Renal pelvis (tissue), 12 donors: ENCODE measurements at places on chromosomes 2 and 18. TPM values are rescaled to one million over a fixed set of nuclear protein-coding genes. Genes with fewer than 3 reads are reported as not detected.

EPG5 gene
- 31.4 TPM for polyA plus RNA-seq

OSR1 gene
- 9.7 TPM for polyA plus RNA-seq

TANC1 gene
- 54.9 TPM for polyA plus RNA-seq

RMND5A gene
- polyA plus RNA-seq = 56.5 TPM

FBLN7 gene
- polyA plus RNA-seq = 12.0 TPM

NT5DC4 gene
- not detected for polyA plus RNA-seq

CXCR2 gene
- 0.36 TPM for polyA plus RNA-seq

SGPP2 gene
- 16.7 TPM for polyA plus RNA-seq

ASB18 gene
- 0.13 TPM for polyA plus RNA-seq

ALPP gene
- polyA plus RNA-seq = not detected

SLC38A11 gene
- 5.3 TPM for polyA plus RNA-seq

REG1B gene
- not detected for polyA plus RNA-seq

BCL2 gene
- polyA plus RNA-seq = 26.3 TPM

SPEG gene
- 16.9 TPM for polyA plus RNA-seq

MRPL53 gene
- polyA plus RNA-seq = 62.3 TPM

SCN7A gene
- 9.0 TPM for polyA plus RNA-seq

TMEM127 gene
- 44.8 TPM for polyA plus RNA-seq

ANKRD30BL gene
- polyA plus RNA-seq = 0.52 TPM

FAM117B gene
- 29.4 TPM for polyA plus RNA-seq

INHBB gene
- not detected for polyA plus RNA-seq

ASNSD1 gene
- 53.7 TPM for polyA plus RNA-seq

PMAIP1 gene
- polyA plus RNA-seq = 3.1 TPM

CDK15 gene
- polyA plus RNA-seq = 1.5 TPM

MERTK gene
- 19.9 TPM for polyA plus RNA-seq

CKAP2L gene
- polyA plus RNA-seq = 14.8 TPM

GALNT1 gene
- 63.1 TPM for polyA plus RNA-seq

KANSL3 gene
- polyA plus RNA-seq = 67.5 TPM

PROKR1 gene
- polyA plus RNA-seq = 0.21 TPM

BOLA3 gene
- 27.5 TPM for polyA plus RNA-seq

RNF152 gene
- 9.4 TPM for polyA plus RNA-seq

PLB1 gene
- 1.3 TPM for polyA plus RNA-seq

ERFE gene
- 8.1 TPM for polyA plus RNA-seq

CD8B2 gene
- 0.24 TPM for polyA plus RNA-seq

MOCOS gene
- polyA plus RNA-seq = 1.2 TPM

MDH1B gene
- polyA plus RNA-seq = 15.3 TPM

ALPI gene
- 0.06 TPM for polyA plus RNA-seq

TNFRSF11A gene
- 2.8 TPM for polyA plus RNA-seq

HOXD1 gene
- polyA plus RNA-seq = 11.5 TPM

DSG1 gene
- polyA plus RNA-seq = 0.10 TPM

ANKRD30B gene
- 0.08 TPM for polyA plus RNA-seq
